ENCODE measurements at places on chromosomes 7 and 10. TPM values are rescaled to one million over a fixed set of nuclear protein-coding genes. Genes with fewer than 3 reads are reported as not detected.

KLLN gene
- total RNA-seq, result 0.28 TPM

FGL2 gene
- total RNA-seq, result not detected

PRR15 gene
- 0.51 TPM for total RNA-seq

TUBAL3 gene
- 0.35 TPM for total RNA-seq

CYP2W1 gene
- total RNA-seq, result 13.1 TPM

All from airway epithelial cell (primary cell).